ENCODE measurements at places on chromosomes 5 and 9.

- no peak for DNase-seq
Observed at GRCh38 chr9:38022203-38022895, 46.7 kb downstream of the SHB start.

- no peak for DNase-seq
Observed at GRCh38 chr5:112646139-112646936, 91.3 kb upstream of the APC start.

DNA sequence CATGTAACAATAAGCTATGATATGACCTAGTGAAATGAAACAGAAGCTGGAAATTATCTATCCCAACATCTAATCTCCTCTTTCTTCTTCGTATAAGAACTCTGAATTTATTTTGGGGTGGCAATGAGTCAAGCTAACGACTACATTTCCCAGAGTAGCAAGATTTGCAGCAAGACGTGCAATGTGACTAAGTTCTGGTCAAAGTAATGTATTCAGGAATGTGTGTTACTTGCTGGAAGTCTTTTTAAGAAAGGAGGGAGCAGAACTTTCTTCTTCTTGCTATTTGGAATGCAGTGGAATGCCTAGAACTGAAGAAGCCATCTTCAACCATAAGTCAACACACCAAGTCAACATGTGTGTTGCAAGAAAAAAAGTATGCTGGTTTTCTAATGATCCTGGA is 406.6 kb upstream of the MEF2C start:
- DNase-seq = no peak

GRCh38 chr9:131580358-131580757 is 35.0 kb downstream of the PRRT1B start:
- no peak for DNase-seq

GRCh38 chr9:133333566-133333965 is 2.4 kb downstream of the SURF6 start:
- DNase-seq = no peak

DNA sequence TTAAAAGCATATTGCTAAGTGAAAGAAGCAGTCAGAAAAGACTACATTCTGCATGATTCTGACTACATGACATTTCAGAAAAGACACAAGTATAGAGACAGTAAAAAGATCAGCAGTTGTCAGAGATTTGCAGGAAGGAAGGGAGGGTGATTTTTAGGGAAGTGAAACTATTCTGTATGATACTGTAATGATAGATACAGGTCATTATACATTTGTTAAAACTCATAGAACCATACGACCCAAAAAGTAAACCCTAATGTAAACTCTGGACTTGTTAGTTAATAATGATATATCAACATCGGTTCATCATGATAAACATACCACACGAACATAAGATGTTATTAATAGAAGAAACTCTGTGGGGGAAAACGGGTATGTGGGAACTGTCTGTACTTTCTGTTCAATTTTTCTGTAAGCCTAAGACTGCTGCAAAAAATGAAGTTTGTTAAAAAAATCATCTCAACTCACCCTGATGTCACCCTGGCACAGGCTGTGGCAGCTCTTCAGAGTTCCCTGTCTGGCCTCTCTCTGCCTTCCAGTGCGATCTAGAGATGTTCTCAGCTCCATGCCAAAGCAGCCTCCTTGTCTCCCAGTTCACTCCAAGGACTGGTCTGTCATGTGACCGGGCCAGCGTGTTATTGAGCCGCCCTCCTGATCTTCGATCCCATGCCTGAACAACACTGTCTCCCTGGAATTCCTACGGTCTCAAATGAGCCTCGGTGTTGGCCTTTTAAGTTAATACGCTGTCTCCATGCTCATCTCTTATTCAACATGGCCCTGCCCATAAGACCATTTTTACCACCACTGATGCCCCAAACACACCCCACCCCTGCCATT is 35.4 kb downstream of the PRLR start:
- DNase-seq = no peak

GRCh38 chr5:125175348-125176004 is 429.0 kb upstream of the ZNF608 start:
- no peak for DNase-seq

DNA sequence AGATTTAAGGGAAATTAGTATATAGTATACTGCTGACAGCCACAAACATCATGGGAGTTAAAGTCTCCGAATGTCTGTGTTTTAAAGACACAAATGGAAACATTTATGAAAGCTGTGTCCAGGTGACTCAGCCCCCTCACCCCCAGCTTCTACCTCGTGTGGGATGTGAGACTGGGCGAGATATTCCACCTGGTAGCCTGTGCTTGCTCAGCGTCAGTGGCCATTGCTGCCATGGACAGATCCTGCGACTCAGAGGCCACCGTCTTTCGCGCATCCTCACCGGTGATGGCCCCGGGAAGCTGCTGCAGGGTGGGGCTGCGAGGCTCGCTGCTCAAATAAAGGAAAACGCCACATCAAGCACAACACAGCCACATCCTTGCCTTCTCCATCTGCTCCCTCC is 31.2 kb upstream of the EXOC3 start:
- DNase-seq = no peak

DNA sequence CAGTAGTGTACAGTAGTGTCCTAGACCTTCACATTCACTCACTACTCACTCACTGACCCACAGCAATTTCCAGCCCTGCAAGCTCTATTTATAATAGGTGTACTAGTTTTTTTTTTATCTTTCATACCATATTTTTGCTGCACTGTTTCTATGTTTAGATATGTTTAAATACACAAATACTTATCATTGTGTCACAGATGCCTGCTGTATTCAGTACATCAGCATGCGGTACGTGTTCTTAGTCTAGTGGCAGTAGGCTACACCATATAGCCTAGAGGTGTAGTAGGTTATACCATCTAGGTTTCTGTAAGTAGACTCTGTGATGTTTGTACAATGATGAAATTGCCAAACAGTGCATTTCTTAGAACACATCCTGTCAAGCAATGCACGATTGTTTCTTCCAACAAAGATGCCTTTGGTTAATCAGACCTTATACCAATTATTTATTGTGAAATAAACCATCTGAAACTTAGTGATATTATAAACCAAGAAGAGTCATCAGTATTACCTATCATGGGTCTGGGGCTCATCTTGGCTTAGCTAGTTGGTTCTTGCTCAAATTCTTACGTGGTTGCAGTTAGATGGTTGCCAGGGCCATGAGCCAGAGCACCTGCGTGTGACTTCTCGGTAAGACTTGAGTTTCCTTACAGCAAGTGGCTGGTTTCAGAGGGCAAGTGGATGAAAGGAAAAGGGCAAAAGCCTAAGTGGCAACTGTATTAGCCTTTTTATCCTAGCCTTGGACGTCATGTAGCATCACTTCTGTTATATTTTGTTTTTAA is 41.1 kb downstream of the ERBIN start:
- no peak for DNase-seq

- no peak for DNase-seq
Observed at GRCh38 chr9:95282332-95282731, 35.2 kb downstream of the FANCC start.

DNA sequence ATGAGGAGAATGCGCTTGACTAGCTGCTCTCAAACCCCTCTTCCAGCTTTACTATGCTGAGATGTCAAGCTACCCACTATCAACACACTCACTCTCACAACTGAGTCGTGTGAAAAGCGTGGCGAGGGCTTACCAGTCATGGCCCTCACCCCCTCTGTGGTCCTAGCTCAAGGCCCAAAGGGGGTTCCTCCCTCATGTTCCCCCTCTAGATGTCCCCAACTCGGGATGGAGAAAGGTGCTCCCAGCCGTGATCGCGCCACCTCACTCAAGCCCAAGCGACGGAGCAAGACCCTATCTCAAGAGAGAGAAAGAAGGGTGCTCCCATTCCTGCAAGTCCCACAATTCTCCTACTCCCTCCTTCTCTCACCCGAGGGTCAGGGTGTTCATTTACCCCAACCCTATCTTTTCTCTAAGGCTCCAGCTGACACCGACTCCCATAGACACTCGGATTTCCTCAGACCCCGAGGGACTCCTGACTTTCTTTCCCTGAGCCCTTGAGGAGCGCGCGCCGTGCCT is 559 bp downstream of the SLC38A9 start:
- no peak for DNase-seq

- DNase-seq = no peak
Observed at GRCh38 chr5:145445027-145445426, 390.1 kb downstream of the PRELID2 start.

DNA sequence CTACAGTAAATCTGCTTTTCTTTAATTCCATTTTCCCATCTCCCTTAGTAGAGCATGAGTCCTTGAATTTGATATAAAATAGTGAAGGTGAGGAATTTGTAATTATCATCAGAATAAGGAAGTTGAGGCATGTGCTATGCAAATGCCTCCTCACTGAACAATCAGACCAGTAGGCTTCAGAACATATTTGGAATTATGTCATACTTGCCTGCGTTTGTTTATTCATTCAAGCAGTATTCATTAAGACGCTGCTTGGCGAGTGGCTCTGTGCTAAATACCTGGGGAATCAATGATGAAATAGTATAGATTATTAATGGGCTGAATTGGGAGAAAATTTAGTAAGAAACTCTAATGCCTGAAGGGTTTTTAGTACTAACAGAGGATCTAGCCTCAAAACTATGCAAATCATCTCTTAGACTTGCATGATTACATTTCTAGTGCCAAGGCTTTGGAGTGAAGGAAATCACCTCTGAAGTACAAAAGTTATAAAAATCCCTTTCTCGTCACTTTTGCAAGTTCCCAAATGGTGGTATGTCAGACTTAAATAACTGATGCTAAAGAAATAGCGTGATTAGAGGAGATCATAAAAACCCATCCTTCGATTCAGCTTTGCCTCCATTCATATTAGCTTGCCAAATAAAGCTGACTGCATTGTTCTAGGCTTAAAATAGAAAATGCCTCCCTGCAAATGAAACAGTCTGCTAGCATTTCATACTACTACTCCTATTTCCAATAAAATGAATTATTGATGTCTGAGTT is 141.7 kb downstream of the PCSK5 start:
- peak; percentile 8 for DNase-seq

GRCh38 chr9:29285818-29286217 is 1712.5 kb upstream of the C9orf72 start:
- DNase-seq = no peak

DNA sequence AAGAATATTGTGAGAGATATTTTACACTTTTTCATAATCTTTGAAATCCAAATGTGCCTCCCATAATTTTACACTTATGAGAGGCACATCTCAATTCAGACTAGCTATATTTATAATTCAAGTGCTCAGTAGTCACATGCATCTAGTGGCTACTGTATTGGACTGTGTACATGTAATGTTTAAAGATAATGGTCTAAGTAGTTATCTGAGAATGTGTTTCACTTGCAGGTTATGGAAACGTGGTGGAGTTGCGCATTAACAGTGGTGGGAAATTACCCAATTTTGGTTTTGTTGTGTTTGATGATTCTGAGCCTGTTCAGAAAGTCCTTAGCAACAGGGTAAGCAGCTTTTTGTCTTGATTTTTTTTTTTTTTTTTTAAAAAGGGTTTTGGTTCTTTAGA is 28.8 kb downstream of the G3BP1 start:
- DNase-seq = no peak

- no peak for DNase-seq
Observed at GRCh38 chr9:93517331-93517730, 59.1 kb upstream of the PHF2 start.

DNA sequence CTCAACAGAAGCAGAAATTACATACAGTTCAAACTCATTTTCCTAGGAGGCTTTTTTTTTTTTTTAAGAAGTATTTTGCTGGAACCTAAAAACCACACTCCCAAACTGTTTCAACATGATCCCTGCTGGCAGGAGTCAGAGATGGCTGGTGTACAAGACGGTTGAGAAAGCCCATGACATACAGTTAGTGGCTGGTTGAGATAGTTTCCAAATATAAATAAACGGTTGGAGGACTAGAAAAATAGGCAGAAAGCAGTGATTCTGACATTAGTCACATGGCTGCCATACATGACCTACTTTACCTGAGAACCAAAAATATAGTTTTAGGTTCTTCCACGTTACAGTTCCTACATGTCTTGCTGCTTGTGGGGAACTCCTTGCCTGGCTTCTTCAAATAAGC is 31.7 kb upstream of the BASP1 start:
- peak; percentile 77 for DNase-seq

DNA sequence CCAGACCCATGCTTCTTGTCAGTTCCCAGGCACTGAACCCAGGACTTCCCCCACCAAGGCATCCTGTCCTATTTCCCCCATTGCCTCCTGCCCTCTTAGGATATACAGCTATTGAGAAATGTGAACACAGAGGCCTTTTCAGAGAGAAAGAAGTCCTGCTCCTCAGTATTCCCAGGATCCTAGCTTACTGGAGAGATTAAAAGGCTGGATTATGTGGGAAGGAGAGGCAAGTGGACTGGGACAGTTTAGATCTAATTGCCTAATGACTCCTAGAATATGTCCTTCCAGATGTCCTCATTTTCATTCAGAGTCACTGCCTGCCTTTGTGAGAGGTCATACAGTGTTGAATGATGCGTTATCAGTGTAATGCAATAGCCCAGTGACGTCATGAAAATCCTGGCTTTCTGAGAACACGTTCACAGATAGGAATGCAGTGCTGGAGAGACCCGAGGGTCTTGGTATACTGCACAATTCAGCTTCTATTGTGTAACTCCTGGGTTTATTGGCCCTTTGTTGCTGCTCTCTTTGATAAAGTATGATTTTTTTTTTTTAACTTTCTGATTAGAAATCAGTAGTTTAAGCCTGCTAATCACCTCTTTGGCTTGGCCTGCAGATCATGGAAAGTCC is 26.2 kb downstream of the WWC1 start:
- no peak for DNase-seq

- no peak for DNase-seq
Observed at GRCh38 chr5:55855509-55855908, 4.4 kb downstream of the IL31RA start.

DNA sequence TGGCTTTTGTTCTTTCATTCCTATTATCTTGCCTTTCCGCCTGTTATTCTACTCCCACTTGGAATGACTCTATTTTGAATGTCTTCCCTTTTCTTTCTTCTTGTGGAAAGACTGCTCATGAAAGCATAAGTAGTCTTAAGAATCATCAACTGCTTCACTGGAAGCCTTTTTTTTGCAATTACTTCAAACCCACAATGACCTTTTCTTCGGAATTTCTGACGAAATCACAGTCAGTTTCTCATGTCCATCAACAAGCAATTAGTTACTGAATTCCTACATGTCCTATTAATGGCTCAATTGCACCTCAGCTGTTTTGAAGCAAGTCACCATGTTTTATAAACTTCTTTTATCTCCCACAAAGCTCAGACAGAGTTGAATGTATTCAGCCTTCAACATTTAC is 196.2 kb downstream of the TARS1 start:
- no peak for DNase-seq

DNA sequence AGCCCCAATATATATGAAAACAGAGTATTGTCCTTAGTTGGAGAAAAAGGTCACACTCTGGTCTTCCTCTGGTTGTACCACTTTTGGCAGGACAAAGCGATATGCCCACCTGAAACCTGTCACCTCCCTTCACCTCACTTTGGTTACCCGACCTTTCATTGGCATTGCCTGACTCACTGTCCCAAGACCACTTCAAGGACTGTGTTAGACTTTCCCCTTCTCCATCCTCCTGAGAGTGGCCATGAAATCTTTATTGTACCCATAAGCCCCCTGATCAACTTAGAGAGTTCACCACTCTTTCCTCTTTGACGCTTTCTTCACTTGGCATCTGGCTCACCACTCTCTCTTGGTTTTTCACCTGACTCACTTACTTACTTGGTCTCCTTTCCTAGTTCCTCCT is 32.4 kb upstream of the AP3B1 start:
- no peak for DNase-seq

All from hindlimb muscle (tissue), 1 donor.